Glutamatergic neuron (in vitro differentiated cells): ENCODE measurements at places on chromosomes 2 and 18. TPM values are rescaled to one million over a fixed set of nuclear protein-coding genes. Genes with fewer than 3 reads are reported as not detected.

COLEC11 gene
- total RNA-seq = not detected

NXPH2 gene
- 0.83 TPM for total RNA-seq

FAM237A gene
- total RNA-seq = not detected

TBR1 gene
- total RNA-seq = not detected
